ENCODE measurements at places on chromosomes 12 and 14. TPM values are rescaled to one million over a fixed set of nuclear protein-coding genes. Genes with fewer than 3 reads are reported as not detected.

DNA sequence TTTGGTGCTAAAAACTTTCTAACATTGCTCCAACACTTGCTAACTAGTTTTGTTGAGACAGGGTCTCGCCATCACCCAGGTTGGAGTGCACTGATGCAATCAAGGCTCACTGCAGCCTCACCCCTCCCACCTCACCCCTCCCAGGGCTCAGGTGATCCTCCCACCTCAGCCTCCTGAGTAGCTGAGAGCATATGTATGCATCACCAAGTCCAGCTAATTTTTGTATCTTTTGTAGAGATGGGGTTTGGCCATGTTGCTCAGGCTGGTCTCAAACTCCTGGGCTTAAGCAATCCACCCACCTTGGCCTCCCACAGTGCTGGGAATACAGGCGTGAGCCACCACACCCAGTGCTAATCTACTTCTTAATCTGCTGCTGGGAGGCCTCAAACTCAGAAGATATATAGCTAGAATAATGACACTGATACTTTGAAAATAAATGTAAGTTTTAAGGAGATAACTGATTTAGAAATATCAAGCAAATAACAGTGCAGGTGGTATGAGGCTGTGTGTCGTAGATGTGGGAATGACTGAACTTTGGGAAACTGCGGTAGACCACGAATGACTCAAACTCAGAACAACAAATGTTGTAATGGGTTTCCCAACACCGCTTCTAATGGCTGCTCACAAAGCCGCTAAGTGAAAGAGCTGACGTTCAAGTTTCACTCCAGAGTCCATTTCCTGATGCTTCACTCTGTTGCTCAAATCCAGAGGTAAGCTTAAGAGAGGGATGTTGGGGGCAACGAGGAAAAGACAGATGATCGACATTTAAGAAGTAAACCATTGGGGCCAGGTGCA lies 10.0 kb downstream of the TMCC3 start:
- H3K27me3 ChIP-seq = no peaks in the 10 kb centered on the region
- H3K4me1 ChIP-seq = no peaks in the 10 kb centered on the region
- no peak overlapping the region for H3K27ac ChIP-seq
- no peaks in the 10 kb centered on the region for H3K36me3 ChIP-seq

DNA sequence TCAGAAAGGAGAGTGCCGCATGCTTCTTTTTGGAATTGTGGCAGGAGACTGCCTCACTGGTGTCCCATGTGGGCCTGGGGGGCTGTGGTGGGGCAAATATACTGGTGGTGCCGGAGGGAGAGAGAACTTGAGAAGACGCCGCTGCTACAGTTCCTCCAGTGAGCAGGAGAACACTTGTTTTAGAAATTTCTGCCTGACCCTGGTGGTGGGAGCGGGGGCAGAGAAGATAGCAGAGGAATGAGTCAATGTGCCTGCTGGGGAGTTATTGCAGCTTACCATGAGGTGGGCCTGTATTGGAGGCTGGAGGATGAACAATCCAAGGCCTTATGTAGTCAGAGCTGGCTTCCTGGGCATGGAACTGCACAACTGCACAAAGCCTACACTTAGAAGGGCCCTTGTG lies 211.8 kb downstream of the SNAPC1 start:
- H3K27ac ChIP-seq = no peak overlapping the region
- DNase-seq = no peak
- H3K27me3 ChIP-seq = no peaks in the 10 kb centered on the region

DNA sequence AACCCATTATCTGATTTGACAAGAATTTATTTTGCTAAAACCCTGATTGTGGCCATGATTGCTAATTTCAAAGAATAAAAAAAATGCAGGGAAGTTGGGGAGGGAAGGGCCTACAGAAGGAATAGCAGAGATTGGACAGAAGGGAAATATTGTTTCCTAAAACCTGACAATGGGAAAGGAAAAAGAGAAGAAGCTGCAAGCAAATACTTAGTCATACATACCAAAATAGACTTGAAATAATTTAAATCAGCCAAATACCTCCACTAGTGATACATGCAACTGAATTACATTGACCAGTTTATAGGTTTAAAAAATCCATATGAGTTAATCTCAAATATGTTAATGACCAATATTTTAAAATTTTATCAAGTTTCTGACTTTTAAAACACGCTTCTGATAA lies 75.1 kb downstream of the PELI2 start:
- no peak overlapping the region for H3K4me3 ChIP-seq
- H3K27me3 ChIP-seq = no peaks in the 10 kb centered on the region
- DNase-seq = no peak
- H3K36me3 ChIP-seq = no peaks in the 10 kb centered on the region

- H3K36me3 ChIP-seq = no peaks in the 10 kb centered on the region
- no peak overlapping the region for H3K27ac ChIP-seq
- H3K4me3 ChIP-seq = no peak overlapping the region
- DNase-seq = no peak
- no peaks in the 10 kb centered on the region for H3K4me1 ChIP-seq
- no peaks in the 10 kb centered on the region for H3K27me3 ChIP-seq
Observed at GRCh38 chr12:129885287-129885686, 18.5 kb downstream of the TMEM132D start.

- H3K27me3 ChIP-seq = no peaks in the 10 kb centered on the region
- no peaks in the 10 kb centered on the region for H3K4me1 ChIP-seq
- no peaks in the 10 kb centered on the region for H3K36me3 ChIP-seq
- no peak for DNase-seq
- no peak overlapping the region for H3K27ac ChIP-seq
- H3K4me3 ChIP-seq = no peak overlapping the region
Observed at GRCh38 chr12:17197971-17198370, 592.0 kb upstream of the LMO3 start.

Gene TMEM253
- total RNA-seq = 1.3 TPM

Gene GNB3
- total RNA-seq = 0.33 TPM
